NCI-H524 (cell line): ENCODE measurements at places on chromosomes 7 and 10.
A peak's percentile ranks its signal among the peaks of the same experiment; 100 is the strongest.

- no peak for DNase-seq
These were observed 23.1 kb downstream of the WNT8B start for GRCh38 chr10:100485801-100486495.

DNA sequence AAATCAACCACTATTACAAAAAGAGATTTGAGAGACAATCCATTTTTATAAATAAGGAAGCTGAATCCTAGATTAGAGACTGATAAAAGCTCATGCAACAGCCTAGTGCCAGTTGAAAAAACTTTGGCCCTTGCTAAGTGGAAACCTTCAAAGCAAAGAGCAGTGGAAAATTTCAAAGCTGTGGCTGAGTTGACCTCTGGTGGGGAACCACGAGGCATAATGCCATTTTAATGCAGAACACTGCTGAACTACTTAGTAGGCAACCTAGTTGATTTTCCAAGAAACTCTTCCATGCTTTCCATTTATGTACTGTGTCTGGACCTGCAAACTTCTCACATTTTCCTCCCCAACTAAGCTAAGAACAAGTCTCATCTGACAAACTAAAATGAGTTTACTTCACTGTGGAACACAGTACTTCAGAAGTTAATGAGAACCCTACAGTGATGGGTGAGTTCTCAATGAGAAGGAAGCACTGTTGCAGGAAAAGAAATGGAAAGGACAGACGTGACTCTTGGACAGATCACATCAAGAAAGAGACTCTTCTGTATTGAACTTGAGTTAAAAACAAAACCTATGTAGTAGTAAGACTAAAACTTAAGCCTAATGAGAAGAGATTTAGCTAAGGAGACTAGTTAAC, 19.5 kb downstream of the FZD9 start:
- DNase-seq: no peak

DNA sequence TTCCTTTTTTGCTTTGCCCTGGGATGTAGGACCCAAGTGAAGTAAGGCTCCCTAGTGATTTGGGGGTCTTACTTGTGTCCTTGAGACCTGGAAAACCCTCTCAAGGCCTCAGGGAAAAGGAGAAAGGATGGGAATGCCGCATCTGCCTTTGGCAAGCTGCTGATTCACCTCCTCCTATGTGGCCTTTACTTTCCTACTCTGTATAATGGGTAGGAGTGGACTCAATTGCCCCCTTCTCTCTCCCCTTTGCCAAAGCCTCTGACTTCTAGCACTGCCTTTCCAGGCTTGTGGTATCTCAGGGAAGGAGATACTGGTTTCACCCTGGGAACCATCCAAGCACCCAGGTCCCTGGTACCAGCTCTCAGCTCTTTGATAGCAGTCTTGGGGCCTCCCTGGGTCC, 35.4 kb downstream of the UNC5B start:
- DNase-seq: no peak

- no peak for DNase-seq
These were observed 42.0 kb upstream of the PTF1A start for GRCh38 chr10:23150091-23150490.

DNA sequence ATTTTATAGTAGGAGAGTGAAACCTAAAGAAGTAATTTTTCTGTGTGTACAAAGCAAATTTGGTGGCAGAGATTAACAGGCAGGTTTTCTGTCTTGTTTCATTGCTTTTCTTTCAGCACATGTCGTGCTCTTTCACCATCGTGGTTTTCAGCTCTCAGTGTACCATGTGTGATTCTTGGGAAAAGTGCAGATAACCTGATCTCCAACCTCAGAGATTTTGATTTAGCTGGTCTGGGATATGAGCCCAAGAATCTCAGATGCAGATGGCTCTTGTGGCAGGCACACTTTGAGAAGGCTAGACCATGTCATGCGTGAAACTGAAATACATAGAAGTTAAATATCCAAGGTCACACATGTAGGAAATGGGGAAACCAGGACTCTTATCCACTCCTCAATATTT, 317.4 kb downstream of the EXOC4 start:
- DNase-seq: no peak

- no peak for DNase-seq
These were observed 260.3 kb upstream of the RNF32 start for GRCh38 chr7:156380261-156380660.

DNA sequence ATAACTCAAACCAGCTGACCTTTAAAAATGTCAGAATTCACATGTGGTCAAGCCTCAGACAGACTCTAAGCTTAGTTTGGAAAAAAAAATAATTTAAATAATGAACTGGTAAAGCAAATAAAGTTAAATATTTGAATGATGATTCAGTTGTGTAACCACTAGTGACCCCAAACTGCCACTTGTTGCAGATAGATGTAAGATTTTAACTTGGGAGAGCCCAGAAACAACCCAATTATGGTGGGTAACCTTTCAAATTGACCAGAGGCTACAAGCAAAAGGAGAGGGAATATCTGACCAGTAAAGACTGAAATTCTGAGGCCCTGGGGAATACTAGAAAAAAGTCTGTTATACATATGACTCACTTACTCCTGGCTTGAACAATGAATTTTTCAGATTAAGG, 268.1 kb downstream of the HPSE2 start:
- no peak for DNase-seq

DNA sequence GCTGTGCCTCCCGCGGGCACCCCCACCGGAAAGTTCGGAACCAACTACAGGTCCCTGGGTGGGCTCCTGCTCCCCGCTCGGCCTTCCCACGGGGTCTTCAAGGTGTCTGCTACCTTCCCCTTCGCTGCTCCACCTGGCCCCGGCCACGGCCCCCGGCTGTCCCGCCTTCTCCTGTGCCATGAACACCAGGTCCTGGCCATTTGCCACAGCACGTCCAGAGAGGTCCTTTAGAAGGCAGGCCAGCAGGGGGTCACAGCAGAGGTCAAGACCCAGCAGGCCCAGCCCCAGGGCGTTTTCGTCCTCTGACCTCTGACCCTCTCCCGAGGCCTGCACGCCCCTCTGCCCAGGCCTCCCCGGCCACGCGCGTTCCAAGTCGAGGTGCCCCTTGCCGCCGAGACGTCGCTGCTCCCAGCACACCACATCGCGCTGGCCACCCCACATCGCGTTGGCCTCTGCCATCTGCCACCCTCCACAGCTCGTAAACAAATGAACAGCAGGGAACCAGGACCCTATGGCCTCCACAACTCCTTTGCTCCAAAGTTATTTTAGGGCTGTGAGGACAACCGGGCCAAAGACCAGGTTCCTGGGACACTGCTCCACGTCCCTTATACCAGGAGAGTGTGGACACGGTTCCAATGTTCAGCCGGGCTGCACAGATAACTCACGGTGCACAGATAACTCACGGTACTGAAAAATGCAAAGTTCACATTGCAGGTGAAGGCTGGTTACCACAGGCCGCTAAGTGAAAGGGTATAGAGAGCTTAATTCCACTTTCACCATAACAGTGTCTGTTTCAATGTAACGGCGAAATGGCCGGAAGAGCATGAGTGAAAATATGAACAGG, 74.3 kb downstream of the CFAP46 start:
- DNase-seq: no peak

GRCh38 chr10:43251419-43252165, 15.3 kb downstream of the RASGEF1A start:
- DNase-seq: no peak

DNA sequence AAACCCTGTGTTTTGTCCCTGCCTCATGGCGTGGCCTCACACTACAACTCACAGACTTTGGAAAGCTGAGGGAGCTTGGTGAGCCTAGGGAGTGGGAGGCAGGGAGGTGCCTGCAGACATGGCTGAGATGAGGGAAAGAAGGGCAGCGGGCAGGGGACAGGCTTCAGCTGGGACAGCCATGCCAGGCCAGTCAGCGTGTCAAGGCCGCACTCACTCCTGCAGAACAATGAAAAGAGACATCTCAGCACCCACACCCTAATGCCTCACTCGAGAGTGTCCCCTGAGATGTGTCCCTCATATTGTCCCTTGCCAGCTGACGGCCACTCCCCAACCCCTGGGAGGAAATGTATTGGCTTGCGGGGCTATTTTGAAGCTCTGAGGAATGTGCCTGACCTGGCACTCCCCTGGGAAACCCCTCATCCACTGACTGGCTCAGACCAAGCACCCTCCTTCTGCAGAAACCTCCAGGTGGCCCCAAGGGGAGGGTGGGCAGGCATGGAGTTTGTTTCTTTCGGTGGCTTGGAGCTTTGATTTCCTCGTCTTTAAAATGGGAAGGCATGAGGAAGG, 31.6 kb downstream of the SH3PXD2A start:
- DNase-seq: no peak

GRCh38 chr10:28938745-28939144, 261.4 kb downstream of the BAMBI start:
- DNase-seq: no peak

GRCh38 chr10:69321039-69321715, 42.9 kb downstream of the HK1 start:
- DNase-seq: no peak

DNA sequence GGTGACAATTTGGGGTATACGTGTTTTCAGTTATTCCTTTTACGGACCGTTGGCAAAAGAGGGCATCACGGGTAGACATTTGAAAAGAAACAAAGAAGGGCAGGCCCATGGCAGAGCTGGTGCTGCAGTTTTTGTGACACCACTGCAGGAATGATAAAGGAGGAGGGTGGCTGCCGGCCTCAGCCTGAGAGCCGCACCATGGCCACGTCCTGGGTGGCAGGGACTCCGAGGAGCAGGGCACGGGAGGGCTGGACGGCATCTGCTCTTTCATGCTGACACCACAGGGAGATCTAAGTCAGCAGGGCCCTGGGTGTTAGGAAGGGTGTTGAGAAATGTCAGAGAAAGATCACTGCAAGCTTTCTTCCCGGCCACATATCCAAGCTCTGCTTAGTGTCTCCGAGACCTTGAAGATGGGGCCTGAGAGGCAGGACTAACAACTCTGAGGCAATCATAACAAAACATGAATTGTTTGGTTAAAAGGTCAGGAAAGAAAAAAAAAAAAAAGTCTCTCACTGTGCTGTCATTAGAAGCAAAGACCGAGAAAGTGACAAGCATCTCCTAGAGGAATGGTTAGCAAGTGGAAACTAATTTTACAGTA, 36.6 kb downstream of the INSYN2A start:
- DNase-seq: no peak

GRCh38 chr7:102089175-102090098, 197.2 kb upstream of the SH2B2 start:
- DNase-seq: no peak

DNA sequence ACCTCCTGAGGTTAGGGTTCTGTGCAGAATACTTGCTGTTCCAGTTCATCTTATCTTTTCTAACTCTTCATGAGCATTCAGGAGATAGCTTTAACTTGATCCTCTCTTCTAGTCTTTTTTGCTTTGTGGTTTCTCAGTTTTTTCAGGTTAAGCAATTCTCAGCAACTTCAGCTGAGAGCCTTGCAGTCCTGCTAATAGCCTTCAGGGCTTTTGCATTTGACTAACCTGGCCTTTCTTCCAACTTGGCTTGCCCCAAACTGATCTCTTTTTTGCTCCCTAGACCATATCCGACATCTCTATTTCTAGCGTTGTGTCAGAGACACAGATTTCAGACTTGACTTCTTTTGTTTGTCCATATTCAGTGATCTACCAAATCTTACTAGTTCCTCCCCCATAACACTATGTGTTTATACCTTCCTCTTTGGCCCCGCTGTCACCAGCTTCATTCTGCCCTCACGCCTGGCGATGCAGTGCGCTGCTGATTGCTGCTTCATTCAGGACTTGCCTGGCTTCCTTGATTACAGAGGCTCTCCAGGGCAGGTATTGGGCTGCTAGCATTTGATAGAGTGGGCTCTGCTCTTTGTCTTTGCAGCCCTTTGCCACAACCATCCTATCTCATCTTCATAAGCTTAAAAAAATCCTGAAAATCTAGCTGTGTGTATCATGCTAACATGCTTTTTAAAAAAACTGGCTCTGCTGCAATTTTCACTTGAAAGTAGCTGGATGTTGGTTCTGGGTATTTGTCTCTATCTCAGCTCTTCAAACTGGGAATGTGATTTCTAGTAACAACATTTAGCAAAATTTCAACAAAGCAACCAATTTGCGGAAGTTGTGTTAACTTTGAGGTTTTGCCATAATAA, 9.6 kb downstream of the CUL1 start:
- no peak for DNase-seq

GRCh38 chr7:80653244-80653643, 14.8 kb downstream of the CD36 start:
- DNase-seq: no peak

DNA sequence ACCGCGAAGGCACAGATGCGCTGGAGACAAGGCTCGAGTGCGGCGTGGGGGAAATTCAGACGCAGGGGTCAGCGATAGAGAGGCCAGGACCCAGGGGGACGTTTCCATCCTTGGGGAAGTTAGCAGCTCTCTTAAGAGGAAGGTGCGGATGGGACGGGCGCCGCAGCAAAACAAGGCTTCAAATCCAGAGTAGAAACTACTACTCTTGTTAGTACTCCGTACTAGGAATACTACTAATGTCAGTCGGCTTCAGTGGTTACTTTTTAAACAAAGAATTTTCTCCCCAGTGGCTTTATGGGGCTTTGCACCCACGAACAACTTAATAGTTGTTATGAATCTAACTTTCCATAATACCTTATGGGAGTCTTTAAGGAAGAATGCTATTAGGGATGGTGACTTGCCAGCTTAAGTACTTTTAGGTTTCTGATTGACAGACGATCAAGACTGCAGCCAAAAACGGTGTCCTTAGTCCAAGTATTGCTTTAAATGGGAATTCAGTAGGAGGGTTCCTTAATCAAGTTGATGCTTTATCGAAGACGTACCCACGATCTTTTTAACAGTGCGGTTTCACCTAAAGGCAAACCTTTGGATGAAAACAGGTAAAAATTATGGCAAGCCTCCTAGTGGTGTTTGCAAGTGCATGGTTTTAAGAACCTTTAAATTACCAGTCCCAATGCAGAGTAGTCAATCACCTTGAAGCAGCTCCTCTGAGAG, 812 bp upstream of the IDE start:
- DNase-seq: peak; percentile 52

DNA sequence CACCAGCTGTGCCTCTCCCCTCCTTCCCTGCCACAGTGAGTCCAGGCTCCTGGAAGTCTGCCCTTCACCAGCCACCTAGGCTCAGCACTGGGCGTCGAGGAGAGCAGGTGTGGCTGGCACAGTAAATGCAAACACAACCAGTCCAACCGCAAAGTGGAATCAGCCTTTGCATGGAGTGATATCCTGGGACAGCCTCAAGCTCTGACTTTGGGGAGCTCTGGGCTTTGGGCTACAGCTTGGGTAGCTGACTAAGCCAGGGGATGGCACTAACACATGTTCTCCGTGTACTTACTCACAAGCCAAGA, 312.4 kb downstream of the KCNMA1 start:
- peak; percentile 14 for DNase-seq

- DNase-seq: no peak
These were observed 314.1 kb upstream of the SP4 start for GRCh38 chr7:21113609-21114415.

DNA sequence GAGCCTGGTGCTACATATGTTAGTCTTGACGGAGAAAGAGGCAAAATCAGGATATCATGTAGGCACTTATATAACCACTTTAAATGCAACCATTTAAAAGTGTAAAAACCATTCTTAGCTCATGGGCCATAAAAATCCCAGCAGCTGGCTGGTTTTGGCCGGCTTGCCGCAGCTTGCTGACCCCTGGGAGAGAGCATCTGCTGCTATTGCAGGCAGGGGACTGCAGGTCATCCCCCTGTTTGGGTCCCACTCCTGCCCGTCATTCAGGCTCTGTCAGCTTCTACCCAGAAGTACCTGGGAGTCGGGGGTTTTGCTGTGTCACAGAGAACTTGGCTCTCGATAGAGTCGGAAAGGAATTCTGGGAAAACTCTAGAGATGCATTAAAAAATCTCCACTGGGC, 187.4 kb downstream of the CUX1 start:
- DNase-seq: no peak

- DNase-seq: no peak
These were observed 23.3 kb upstream of the SMARCD3 start for GRCh38 chr7:151271699-151272355.

GRCh38 chr7:39898867-39899266, 51.2 kb upstream of the CDK13 start:
- DNase-seq: no peak
